ENCODE measurements at places on chromosomes 2 and 18. TPM values are rescaled to one million over a fixed set of nuclear protein-coding genes. Genes with fewer than 3 reads are reported as not detected.

GRCh38 chr2:20961858-20962257 lies 82.0 kb downstream of the APOB start:
- no peaks in the 10 kb centered on the region for H3K36me3 ChIP-seq
- no peak overlapping the region for H3K27ac ChIP-seq
- H3K4me3 ChIP-seq: no peak overlapping the region
- no peaks in the 10 kb centered on the region for H3K4me1 ChIP-seq
- no peak for DNase-seq
- peaks cover 21% of the 10 kb centered on the region for H3K27me3 ChIP-seq

DNA sequence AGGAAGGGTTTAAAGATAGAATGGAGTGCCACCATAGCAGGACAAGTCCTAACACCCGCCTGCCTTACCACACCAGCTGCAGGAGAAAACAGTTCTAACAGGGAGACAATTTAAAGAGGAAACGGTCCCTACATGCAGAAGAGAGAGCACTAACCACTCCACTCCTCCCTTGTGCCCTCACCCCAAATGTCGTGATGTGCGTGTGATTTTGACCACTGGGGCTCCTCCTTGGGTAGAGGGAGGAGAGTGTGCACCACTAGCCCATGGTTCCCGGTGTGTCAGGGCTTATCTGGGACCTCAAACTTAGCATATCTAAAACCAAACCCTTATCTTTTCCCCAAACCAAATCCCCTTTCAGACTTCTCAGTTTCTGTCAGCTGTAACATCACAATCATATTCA lies 105.5 kb upstream of the CCDC68 start:
- no peaks in the 10 kb centered on the region for H3K36me3 ChIP-seq
- H3K4me3 ChIP-seq: no peak overlapping the region
- H3K4me1 ChIP-seq: no peaks in the 10 kb centered on the region
- DNase-seq: no peak

DNA sequence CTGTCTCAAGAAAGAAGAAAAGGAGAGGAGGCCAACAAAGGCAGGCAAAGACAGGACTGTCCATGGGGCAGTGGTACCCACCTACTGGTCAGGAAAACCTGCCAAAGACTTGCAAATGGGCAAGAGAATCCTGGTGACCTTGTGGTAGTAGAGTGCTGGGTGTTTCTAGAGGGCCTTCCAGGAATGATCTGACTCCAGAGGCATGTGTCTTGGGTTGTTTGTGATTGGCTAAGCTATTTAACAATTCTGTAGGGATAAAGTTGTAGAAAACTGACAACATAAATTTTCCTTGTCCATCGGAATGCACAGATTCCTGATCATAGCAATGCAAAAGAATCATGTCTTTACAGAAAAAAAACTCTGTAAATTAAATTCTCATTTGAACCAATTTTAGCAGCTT lies 68.5 kb upstream of the ZNF532 start:
- H3K27ac ChIP-seq: no peak overlapping the region
- H3K27me3 ChIP-seq: no peaks in the 10 kb centered on the region
- DNase-seq: peak; percentile 16
- H3K4me3 ChIP-seq: no peak overlapping the region
- H3K36me3 ChIP-seq: no peaks in the 10 kb centered on the region
- no peaks in the 10 kb centered on the region for H3K4me1 ChIP-seq

DNA sequence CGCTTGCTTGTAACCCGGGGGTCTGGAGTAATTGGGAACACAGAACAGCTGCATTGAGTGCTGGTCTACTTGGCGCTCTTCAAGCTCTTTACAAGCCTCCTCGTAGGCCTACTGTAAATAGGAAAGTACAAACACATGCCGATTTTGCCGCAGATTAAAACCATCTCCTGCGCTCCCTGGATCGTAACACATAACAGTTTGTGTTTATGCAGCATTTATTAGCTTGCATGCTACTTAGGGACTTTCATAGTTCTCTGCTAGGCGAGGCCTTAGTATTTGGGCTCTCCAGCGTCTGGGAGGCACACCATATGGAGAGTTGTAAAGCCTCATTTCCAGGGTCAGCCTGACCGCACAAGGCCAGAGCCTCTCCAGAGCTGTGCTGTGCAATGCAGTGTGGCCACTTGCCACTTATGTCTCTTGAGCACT lies 84.0 kb upstream of the HAAO start:
- H3K4me1 ChIP-seq: peaks cover 24% of the 10 kb centered on the region
- H3K27me3 ChIP-seq: no peaks in the 10 kb centered on the region
- DNase-seq: no peak
- no peak overlapping the region for H3K4me3 ChIP-seq

Gene INHBB
- total RNA-seq: 3.4 TPM

- H3K27me3 ChIP-seq: no peaks in the 10 kb centered on the region
- peaks cover 18% of the 10 kb centered on the region for H3K36me3 ChIP-seq
- peaks cover 6% of the 10 kb centered on the region for H3K4me1 ChIP-seq
These were observed 4.0 kb downstream of the ID2 start for GRCh38 chr2:8685697-8686358.

GRCh38 chr18:76476665-76477561 lies 18.1 kb downstream of the ZNF516 start:
- peaks cover 41% of the 10 kb centered on the region for H3K4me1 ChIP-seq
- no peaks in the 10 kb centered on the region for H3K27me3 ChIP-seq

GRCh38 chr2:195649629-195650190 lies 7.3 kb upstream of the SLC39A10 start:
- no peak for DNase-seq
- H3K4me3 ChIP-seq: no peak overlapping the region
- H3K4me1 ChIP-seq: 0 out of 2 replicates have a peak, but pooled peaks cover 5% of the 10 kb centered on the region

Gene RBM43
- total RNA-seq: 6.8 TPM

GRCh38 chr2:178913049-178913441 lies 105.8 kb upstream of the TTN start:
- no peaks in the 10 kb centered on the region for H3K4me1 ChIP-seq
- H3K4me3 ChIP-seq: no peak overlapping the region
- DNase-seq: no peak
- no peak overlapping the region for H3K27ac ChIP-seq
- H3K36me3 ChIP-seq: no peaks in the 10 kb centered on the region

DNA sequence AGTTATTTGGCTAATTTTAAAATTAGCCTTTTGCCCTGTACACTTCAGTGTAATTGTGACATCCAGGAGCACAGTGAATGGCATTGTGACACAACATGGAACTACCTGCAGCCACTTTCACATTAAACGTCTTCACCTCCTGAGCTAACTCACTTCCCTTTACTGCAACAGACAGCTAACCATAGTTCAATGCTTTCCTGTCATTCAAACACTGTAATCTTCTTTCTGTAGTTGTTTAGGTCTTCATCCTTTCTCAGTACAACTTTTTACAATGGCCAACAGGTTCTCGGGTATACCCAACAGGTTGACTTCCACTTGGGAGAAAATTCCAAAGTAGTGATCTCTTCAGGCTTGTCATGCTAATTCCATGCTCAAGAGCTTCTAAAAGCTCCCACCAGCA lies 8.6 kb upstream of the AGPS start:
- no peaks in the 10 kb centered on the region for H3K4me1 ChIP-seq
- no peaks in the 10 kb centered on the region for H3K36me3 ChIP-seq
- no peaks in the 10 kb centered on the region for H3K27me3 ChIP-seq
- H3K27ac ChIP-seq: no peak overlapping the region
- DNase-seq: no peak

GRCh38 chr2:128473175-128474035 lies 154.7 kb upstream of the HS6ST1 start:
- no peaks in the 10 kb centered on the region for H3K27me3 ChIP-seq
- peak overlapping the region; percentile 52 for H3K4me3 ChIP-seq
- H3K4me1 ChIP-seq: peaks cover 12% of the 10 kb centered on the region
- DNase-seq: peak; percentile 74

GRCh38 chr2:6196449-6196848 lies 504.3 kb downstream of the SOX11 start:
- no peaks in the 10 kb centered on the region for H3K36me3 ChIP-seq
- H3K27me3 ChIP-seq: no peaks in the 10 kb centered on the region
- no peaks in the 10 kb centered on the region for H3K4me1 ChIP-seq
- no peak overlapping the region for H3K4me3 ChIP-seq
- no peak for DNase-seq

Gene REG3A
- total RNA-seq: not detected

GRCh38 chr2:190529486-190530247 lies 4.9 kb downstream of the NEMP2 start:
- H3K27ac ChIP-seq: peak overlapping the region; percentile 13
- H3K4me1 ChIP-seq: peaks cover 14% of the 10 kb centered on the region
- peak; percentile 34 for DNase-seq
- H3K4me3 ChIP-seq: no peak overlapping the region

DNA sequence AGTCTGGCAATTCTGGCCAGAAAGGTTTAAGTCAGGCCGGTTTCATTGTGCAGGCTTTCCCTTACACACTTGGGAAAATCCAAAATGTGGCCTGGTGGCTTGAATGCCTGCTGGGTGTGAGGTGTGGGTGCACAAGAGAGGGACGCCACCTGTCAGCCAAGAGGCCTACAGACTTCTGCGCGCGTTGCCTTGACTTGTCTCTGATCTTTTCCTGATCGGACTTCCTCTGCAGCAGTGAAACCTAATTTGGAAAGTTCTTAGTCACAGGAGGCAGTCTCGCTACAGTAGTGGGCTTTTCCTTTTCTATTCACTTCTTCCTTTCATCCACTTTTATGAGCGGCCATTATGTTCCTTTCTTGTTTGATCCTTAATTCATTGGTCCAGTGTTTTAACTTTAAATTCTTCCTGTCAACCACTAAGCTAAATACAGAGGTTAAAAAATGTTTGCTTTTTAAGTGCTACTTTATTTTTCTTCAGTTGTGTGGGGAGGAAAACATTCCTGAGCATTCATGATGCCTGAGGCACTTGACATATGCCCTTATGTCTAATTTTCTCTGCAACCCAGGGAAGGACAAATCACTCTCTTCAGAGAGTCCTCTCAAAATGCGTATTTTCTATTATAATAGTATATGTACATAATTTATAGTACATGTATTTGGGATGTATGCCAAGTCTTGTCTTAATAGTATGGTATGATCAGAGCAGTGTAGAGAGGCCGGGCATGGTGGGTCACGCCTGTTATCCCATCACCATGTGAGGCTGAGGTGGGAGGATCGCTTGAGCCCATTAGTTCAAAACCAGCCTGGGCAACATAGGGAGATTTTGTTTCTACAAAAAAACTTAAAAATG lies 128.9 kb downstream of the WDSUB1 start:
- DNase-seq: no peak
- no peak overlapping the region for H3K4me3 ChIP-seq
- no peaks in the 10 kb centered on the region for H3K4me1 ChIP-seq

DNA sequence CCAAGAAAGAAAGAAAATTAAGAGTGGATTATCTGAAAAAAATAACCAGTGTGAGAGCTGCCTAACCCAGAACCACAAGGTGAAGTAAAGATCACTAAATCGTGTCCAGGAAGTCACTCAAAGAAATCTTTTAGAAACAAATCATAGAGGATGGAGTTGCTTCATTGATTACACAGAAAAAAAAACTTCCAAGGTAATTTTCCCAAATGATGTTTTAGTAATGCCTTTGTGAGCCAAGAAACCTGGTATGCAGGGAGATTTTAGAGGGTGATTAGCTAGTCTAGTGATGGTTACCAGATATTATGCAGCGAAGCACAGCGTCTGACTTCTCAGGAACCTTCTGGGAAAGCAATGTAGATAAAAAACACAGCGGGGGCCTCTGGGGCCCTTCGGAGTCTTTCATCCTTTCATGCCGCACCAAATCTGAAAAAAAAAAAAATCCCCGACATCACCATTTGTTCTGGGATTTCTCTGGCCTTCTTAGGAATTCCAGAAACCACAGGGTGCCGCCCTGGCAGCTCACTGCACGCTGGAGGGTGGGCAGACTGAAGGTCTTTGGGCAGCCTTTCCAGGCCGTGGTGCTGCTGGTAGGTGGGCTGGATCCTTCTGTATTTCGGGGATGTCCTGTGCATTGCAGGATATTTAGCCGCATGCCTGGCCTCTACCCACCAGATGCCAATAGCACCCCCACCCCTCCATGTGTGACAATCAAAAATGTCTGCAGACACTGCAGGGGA lies 17.3 kb downstream of the ALPK2 start:
- DNase-seq: peak; percentile 38
- H3K27ac ChIP-seq: no peak overlapping the region
- H3K4me3 ChIP-seq: peak overlapping the region; percentile 7
- H3K4me1 ChIP-seq: peaks cover 15% of the 10 kb centered on the region

DNA sequence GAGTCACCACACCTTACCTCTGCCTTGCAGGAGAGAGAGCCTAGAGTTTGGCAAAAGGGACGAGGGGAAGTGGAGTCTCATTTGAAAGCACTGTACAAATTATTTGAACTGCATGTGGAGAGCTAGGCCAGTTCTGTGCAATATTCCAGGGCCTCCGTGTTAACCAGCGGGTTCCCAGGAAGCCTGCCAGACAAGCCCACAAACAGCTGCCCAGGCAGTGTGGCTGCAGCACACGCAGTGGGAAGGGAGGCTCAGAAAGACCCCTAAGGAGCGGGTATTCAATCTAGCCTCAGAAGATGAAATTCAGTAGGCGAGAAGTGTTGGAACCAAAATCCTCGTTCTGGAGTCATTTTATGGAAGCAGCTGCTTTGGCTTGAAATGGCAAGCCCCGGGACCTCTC lies 30.7 kb downstream of the CNGA3 start:
- peaks cover 43% of the 10 kb centered on the region for H3K27me3 ChIP-seq
- no peak overlapping the region for H3K4me3 ChIP-seq

GRCh38 chr2:19256121-19256601 lies 102.3 kb downstream of the OSR1 start:
- DNase-seq: peak; percentile 89
- no peaks in the 10 kb centered on the region for H3K36me3 ChIP-seq
- peaks cover 19% of the 10 kb centered on the region for H3K4me1 ChIP-seq
- H3K27ac ChIP-seq: peak overlapping the region; percentile 62

- no peak overlapping the region for H3K4me3 ChIP-seq
- H3K27me3 ChIP-seq: no peaks in the 10 kb centered on the region
- no peak overlapping the region for H3K27ac ChIP-seq
- no peaks in the 10 kb centered on the region for H3K36me3 ChIP-seq
- DNase-seq: peak; percentile 9
These were observed 30.7 kb upstream of the HDAC4 start for GRCh38 chr2:239431536-239431935.

Gene NT5DC4
- total RNA-seq: not detected

Gene SERPINB11
- not detected for total RNA-seq

Gene POTEI
- not detected for total RNA-seq

- H3K27me3 ChIP-seq: no peaks in the 10 kb centered on the region
- H3K36me3 ChIP-seq: no peaks in the 10 kb centered on the region
- H3K27ac ChIP-seq: no peak overlapping the region
- DNase-seq: no peak
These were observed 126.2 kb upstream of the DTNA start for GRCh38 chr18:34583895-34584294.

DNA sequence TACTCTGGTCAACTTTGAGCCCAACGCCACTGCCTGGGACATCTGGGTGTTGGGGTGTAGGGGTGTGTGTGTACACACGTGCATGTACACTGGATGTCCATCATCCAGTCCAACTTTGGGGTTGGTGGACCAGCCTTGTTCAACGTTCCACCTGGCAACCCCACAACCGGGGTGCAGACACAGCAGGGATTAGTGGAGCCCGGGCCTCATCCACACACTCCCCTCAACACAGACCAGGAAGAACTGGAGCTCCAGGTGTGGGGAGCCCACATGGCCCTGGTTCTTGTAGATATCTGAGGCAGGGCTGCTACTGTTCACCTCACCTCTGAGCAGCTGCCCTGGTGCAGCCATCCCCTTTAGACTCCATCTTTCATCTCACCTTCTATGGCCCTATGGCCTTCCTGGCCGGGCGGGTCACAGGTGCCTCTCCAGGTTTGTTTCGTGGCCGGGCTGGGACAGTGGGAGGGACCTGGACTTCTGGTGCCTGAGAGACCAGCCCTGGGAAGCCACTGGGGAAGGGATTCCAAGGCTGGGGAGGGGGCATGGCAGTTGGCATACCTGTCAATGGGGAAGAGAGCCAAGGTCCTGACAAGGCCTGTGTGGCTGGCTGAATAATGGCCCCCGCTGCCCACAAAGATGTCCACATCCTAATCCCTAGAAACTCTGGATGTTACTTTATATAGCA lies 7.5 kb downstream of the NEU2 start:
- H3K27ac ChIP-seq: no peak overlapping the region
- no peak overlapping the region for H3K4me3 ChIP-seq
- no peak for DNase-seq
- H3K4me1 ChIP-seq: no peaks in the 10 kb centered on the region
- no peaks in the 10 kb centered on the region for H3K27me3 ChIP-seq
- no peaks in the 10 kb centered on the region for H3K36me3 ChIP-seq
